DMS 273 treated with DMSO at 0.1 percent for 48 hours (cell line): ENCODE measurements at places on chromosomes 3 and 15.

DNA sequence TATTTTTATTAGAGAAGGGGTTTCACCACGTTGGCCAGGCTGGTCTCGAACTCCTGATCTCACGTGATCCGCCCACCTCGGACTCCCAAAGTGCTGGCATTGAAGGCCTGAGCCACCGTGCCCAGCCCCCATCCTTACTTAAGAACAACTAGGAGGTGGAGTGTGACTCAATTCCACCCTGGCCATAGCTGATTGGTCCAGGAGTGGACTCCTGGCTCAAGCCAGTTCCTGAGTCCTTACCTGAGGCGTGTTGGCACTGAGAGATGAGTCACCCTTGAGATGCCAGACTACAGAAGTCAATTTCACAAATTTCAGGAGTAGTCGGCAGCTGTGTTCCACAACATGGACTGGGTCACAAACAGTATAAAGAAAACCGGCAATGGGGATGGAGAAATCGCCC lies 124.2 kb downstream of the SHQ1 start:
- DNase-seq = no peak

DNA sequence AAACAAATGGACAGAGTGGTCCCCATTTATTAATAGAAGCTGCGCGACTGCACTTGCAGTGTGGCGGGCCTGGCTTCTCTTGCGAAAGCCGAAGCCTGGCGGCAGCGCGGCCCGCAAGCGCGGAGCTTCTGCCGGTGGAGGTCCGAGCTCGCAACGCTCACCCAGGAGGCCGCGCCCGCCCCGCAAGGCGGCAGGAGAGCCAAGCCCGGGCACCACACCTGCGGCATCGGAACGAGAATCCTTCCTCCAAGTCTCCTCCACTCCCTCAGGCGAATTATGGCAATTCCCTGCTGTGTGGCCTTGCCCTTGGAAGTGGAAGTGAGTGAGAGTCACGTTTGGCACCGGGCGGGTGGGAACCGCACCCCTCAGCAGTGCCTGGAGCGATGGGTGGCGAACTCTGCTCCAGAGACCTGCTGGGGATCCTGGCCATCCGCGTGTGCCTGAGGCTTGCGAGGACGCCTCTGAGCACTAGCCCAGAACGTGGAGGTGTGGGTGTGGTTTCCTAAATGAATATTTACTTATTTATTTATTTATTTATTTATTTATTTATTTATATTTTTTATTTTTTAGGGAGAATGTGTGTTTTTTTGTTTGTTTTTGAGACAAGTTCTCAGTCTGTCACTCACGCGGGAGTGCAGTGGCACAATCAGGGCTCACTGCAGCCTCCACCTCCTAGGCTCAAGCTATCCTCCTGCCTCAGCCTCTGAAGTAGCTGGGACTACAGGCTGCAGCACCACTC lies 133.7 kb upstream of the UBE2E1 start:
- no peak for DNase-seq

DNA sequence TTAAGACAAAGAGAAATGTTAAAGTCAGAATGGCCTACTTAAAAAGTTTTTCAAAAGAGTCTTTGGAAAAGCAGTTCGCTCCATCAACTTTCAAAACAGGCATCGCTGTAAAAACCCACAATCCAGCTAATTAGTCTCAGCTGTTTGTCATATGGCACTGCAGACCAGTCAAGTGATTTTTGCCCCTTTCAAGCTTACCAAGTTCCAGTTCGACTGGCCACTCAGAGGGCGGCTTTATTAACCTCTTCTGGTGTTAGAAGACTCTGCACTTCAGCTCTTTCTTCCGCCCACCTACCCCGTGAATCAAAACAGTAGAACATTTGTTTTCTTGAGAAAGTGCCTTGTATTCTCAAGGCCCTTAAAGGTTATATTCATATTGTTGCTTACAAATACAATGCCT lies 19.3 kb downstream of the RAB27A start:
- no peak for DNase-seq

DNA sequence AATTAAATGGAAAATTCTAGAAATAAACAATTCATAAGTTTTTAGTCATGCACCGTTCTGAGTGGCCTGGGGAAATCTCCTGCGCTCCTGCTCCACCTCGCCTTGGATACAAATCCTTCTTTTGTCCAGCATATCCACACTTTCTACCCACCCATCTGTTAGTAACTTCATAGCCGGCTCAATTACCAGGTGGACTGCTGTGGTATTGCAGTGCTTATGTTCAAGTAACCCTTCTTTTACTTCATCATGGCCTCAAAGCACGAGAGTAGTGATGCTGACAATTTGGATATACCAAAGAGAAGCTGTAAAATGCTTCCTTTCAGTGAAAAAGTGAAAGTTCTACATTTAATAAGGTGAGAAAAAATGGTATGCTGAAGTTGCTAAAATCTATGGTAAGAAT lies 142.3 kb upstream of the CHL1 start:
- no peak for DNase-seq

DNA sequence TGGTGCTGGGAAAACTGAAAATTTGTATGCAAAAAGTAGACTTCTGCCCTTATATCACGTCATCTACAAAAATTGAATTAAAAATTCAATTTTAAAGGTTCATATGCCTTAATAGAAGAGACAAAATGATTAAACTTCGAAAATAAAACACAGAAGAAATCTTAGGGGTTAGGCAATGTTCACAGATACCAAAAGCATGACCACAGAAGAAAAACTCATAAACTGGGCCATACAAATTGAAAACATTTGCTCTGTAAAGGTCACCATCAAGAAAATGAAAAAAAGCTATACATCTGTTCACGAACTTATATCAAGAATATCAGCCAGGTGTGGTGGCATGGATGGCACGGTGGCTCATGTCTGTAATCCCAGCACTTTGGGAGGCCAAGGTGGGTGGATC lies 245.1 kb downstream of the PCCB start:
- no peak for DNase-seq

DNA sequence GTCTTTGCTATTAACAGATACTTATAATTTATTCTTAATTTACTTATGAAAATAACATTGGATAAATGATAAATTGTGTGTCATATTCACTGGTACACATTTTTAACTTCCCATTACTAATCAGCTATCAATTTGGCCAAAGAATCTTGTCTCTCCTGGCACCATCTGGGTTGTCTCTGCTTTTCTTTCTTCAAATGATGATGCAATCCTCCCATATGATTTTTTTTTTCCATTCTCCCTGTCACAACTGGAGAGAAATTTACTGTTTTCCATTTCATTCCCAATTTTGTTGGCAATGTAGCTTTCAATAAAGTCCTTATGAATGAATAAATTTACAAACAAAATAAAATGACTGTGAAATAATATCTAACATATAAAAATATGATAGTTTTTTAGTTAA lies 743.7 kb upstream of the EPHA6 start:
- DNase-seq = no peak

DNA sequence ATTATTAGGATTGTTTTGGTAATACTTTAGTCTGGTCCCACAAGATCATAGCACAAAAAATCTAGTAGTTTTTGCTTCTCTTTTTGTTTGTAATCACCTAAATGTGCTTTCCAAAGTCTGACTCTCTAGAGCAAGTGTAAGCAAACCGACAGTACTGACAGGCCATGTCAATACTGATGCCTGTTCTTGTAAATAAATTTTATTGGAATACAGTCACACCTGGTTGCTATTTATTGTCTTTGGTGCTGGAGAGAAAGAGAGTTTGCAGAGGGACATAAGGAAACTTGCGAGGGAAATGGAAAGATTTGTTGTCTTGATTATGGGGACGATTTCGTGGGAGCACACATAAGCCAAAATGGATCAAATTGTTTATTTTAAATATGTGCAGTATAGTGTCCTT lies 77.5 kb downstream of the NAALADL2 start:
- no peak for DNase-seq

- DNase-seq = no peak
Measured at GRCh38 chr3:55296030-55296429, 191.1 kb downstream of the WNT5A start.

- DNase-seq = no peak
Measured at GRCh38 chr3:38994251-38994650, 57.5 kb downstream of the SCN11A start.
